ENCODE measurements at places on chromosomes 13 and 19.
A peak's percentile ranks its signal among the peaks of the same experiment; 100 is the strongest.

DNA sequence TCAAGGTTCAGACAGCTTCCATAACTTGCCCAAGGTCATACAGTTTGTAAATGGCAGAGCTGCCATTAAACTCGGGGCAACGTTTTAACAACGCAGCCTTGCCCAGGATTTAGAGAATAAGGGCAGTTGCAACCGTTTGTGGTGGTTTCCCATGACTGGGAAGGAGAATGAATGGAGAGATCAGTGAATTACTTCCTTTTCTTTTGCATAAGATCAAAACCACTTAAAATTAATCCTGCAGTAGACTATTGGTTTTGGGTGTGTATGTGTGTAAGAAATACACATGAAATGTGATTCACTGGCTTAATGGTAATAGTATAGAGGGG lies 179.1 kb upstream of the MIR17HG start:
- no peak overlapping the region for H3K4me3 ChIP-seq
- no peak overlapping the region for H3K27ac ChIP-seq
- peaks cover 1% of the 10 kb centered on the region for H3K27me3 ChIP-seq
- peaks cover 3% of the 10 kb centered on the region for H3K4me1 ChIP-seq
- DNase-seq = no peak

DNA sequence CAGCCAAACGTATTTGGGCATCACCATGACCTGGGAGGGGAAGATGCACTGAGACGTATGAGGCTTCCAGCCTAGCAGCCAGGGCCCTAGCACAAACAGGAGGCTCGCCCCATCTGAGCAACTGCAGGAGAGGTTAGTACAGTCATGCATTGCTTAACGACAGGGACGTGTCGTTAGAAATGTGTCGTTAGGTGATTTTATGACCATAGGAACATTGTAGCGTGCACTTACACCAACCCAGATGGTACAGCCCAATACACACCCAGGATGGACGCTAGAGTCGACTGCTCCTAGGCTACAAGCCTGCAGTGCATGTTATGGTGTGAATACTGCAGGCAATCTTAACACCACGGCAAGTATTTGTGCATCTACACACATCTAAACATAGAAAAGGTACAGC lies 9.3 kb downstream of the CD177 start:
- H3K27me3 ChIP-seq = peaks cover 2% of the 10 kb centered on the region
- H3K4me1 ChIP-seq = no peaks in the 10 kb centered on the region
- H3K36me3 ChIP-seq = no peaks in the 10 kb centered on the region
- no peak overlapping the region for H3K4me3 ChIP-seq
- no peak overlapping the region for H3K27ac ChIP-seq

DNA sequence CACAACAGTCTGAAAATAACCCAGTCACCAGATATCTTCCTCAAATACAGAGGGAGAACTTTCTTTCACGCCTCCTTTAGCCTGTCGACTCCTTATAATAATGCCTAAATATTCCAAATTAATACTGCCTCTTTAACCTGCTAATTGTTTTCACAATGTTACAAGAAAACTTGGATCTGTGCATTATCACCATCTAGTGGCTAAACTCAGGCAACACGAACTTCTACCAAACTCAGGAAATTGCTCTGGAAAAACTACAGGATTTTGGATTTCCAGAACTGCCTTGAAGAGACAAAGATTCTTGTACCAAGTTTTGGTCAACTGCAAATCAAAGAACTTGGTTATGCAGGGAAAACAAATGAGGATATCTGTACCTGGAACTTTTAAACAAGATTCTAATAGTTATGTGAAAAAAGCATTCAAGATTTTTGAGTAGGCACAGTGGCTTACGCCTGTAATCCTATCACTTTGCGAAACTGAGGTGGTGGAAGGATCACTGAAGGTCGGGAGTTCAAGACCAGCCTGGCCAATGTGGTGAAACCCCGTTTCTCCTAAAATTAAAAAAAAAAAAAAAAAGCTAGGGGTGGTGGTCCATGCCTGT lies 10.8 kb downstream of the CLN5 start:
- no peak overlapping the region for H3K4me3 ChIP-seq
- H3K27ac ChIP-seq = no peak overlapping the region
- no peaks in the 10 kb centered on the region for H3K36me3 ChIP-seq

GRCh38 chr13:32666990-32667571 lies 80.8 kb downstream of the PDS5B start:
- no peak for DNase-seq
- H3K36me3 ChIP-seq = no peaks in the 10 kb centered on the region
- no peaks in the 10 kb centered on the region for H3K27me3 ChIP-seq
- H3K4me3 ChIP-seq = no peak overlapping the region
- H3K4me1 ChIP-seq = no peaks in the 10 kb centered on the region

DNA sequence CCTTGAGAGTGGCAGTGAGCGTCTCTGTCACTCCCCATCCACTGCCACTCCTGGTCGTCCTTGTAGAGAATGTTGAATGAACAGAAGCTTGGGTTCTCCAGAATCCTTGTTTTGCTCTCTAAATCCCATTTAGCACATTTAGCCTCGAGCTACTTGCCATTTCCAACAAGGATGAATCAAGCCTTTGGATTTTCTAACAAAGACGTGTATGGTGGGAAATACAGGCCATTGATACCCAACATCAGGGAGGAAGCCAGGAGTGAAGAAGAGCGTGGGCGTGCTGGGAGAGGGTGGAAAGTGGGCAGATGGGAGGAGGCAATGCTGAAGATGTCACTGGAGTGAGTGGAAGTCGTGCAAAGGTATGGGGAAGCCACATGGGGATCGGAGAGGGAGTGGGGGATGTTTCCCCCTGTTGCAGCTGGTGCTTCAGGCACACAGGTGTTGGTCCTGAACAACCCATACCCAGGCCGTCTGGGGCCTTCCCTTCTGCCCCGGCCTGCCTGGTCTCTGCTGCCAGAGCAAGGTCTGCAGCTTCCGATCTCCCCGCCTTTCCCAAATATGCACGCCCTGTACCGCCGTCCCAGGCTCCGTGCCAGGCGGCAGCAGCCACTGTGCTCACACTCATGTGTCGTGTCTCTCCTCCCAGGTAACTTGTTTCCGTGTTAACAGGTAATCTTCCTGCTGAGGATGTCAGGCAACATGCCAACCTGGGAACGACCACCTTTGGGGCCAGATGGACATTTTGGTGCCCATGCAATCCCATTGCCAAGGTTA lies 48.7 kb downstream of the ZIC5 start:
- H3K4me3 ChIP-seq = no peak overlapping the region
- no peaks in the 10 kb centered on the region for H3K36me3 ChIP-seq
- no peaks in the 10 kb centered on the region for H3K4me1 ChIP-seq
- no peak overlapping the region for H3K27ac ChIP-seq

- H3K4me1 ChIP-seq = peaks cover 16% of the 10 kb centered on the region
- DNase-seq = peak; percentile 87
- peak within 1 kb of the TSS; percentile 99 for H3K4me3 ChIP-seq
- H3K27me3 ChIP-seq = peaks cover 8% of the 10 kb centered on the region
Measured at GRCh38 chr19:12666265-12667048, at the start of the genes MAN2B1 and WDR83. Gene MAN2B1 (minus strand): TSS chr19:12666742. CDS start chr19:12666701, 41 bp downstream. Gene WDR83 (plus strand): TSS chr19:12666807. CDS start chr19:12669791, 2,984 bp downstream.

GRCh38 chr13:37535501-37535900 lies 63.1 kb downstream of the POSTN start:
- H3K36me3 ChIP-seq = peaks cover 4% of the 10 kb centered on the region
- H3K4me3 ChIP-seq = no peak overlapping the region
- H3K27ac ChIP-seq = no peak overlapping the region
- peaks cover 3% of the 10 kb centered on the region for H3K27me3 ChIP-seq
- no peak for DNase-seq

GRCh38 chr13:35475960-35476943 lies at the start of gene MAB21L1:
Gene MAB21L1 (minus strand): TSS chr13:35476689. CDS start chr13:35476138, 551 bp downstream.
- H3K4me3 ChIP-seq = peak within 1 kb of the TSS; percentile 86
- peaks cover 42% of the 10 kb centered on the region for H3K4me1 ChIP-seq
- peak; percentile 72 for DNase-seq
- H3K27ac ChIP-seq = peak within 1 kb of the TSS; percentile 99
- H3K27me3 ChIP-seq = peaks cover 34% of the 10 kb centered on the region

GRCh38 chr19:1942078-1942933 lies 1.3 kb downstream of the CSNK1G2 start:
- peak overlapping the region; percentile 94 for H3K4me3 ChIP-seq
- peak overlapping the region; percentile 91 for H3K27ac ChIP-seq
- peaks cover 13% of the 10 kb centered on the region for H3K4me1 ChIP-seq

DNA sequence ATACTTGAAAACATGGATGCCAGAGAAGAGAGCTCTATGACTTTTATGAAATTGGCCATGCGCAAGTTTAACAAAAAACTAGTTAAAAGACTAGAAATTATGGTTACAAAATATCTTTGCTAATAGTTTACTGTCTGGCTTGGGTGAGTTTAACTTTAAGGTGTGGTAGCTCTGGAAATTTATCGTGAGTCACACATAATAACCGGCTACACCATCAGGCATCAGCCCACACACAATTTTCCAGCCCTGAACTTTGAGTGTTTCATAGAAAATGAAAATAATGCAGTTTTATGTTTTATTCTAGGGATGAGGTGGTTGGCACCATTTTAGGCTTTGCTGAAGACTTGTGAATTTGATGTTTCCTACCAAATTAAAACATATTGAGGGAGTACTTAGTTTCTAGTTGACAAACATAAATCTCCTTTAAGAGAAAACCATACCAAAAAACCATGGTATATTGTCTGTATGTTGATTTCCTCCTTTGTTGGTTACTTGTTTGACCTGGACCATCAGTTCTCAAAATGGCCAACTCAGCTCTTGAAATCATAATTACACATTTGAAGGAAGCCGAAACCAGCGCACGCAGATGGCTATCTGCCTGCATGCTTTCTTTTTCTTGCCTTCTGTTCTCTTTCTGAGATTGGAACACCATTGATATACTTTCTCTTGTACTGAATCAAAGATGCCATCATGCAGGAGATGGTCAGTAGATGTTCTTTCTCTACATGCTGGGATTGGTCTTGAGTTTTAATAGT lies 125.1 kb downstream of the AKAP11 start:
- peaks cover 11% of the 10 kb centered on the region for H3K4me1 ChIP-seq
- H3K4me3 ChIP-seq = no peak overlapping the region
- no peak for DNase-seq
- H3K27me3 ChIP-seq = peaks cover 4% of the 10 kb centered on the region
- no peaks in the 10 kb centered on the region for H3K36me3 ChIP-seq

DNA sequence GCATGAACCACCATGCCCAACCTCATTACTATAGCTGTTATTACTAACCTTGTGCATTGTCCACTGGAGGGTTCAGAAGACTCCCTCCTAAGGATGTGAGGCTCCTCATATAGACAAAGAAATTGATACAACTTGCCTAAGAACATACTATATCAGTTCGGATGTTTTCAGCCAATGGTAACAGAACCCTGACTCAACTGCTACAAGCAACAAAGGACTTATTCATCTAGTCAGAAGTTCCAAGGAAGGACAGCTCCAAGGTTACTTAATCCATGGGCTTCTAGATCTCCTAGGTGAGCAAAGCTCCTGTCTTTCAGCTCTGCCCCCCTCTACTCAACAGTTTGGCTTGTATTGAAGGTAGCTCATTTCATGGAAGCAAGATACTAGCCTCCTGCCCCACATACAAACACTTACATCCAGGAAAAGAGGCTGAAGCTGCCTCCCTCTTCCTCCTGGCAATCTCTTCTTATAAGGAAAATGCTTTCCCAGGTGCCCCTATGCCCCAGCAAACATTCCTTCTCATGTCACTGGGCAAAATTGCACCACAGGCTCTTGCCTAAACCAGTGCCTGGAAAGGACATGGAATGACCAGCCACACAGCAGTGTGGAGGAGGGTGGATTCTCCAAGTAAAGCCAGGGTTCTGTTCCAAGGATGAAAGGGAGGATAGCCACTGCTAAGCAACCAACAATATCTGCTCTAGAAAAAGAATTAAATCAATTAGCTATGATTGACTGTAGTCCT lies 497.8 kb downstream of the FOXO1 start:
- no peak overlapping the region for H3K27ac ChIP-seq
- no peaks in the 10 kb centered on the region for H3K27me3 ChIP-seq
- H3K4me3 ChIP-seq = no peak overlapping the region
- DNase-seq = no peak
- peaks cover 5% of the 10 kb centered on the region for H3K4me1 ChIP-seq

DNA sequence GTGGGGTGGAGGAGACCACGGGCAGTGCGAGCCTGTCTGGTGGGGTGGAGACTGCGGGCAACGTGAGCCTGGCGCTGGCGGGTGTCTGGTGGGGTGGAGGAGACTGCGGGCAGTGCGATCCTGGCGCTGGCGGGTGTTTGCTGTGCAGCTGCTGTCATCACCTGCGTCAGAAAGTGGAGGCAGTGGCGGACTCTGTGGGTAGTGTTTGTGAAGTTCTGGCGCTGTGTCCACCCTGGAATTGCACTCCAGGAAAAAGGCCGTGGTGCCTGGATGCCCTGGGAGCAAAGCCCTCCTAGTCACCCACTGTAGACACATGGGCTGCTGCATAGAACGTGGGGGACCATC lies 6.2 kb downstream of the TEX29 start:
- peaks cover 2% of the 10 kb centered on the region for H3K27me3 ChIP-seq
- DNase-seq = no peak
- no peak overlapping the region for H3K27ac ChIP-seq
- no peaks in the 10 kb centered on the region for H3K36me3 ChIP-seq
- H3K4me1 ChIP-seq = peaks cover 7% of the 10 kb centered on the region
- H3K4me3 ChIP-seq = no peak overlapping the region

- DNase-seq = no peak
- H3K36me3 ChIP-seq = peaks cover 10% of the 10 kb centered on the region
- no peak overlapping the region for H3K4me3 ChIP-seq
- peaks cover 20% of the 10 kb centered on the region for H3K27me3 ChIP-seq
Measured at GRCh38 chr19:42140125-42140754, 8.0 kb upstream of the POU2F2 start.
